Panc1 (cell line): ENCODE measurements at places on chromosomes 16 and 17. TPM values are rescaled to one million over a fixed set of nuclear protein-coding genes. Genes with fewer than 3 reads are reported as not detected.

KRT39 gene
- total RNA-seq, result not detected

PDK2 gene
- 46.0 TPM for total RNA-seq

- H3K36me3 ChIP-seq, result no peaks in the 10 kb centered on the region
- H3K4me3 ChIP-seq, result no peak overlapping the region
- peaks cover 3% of the 10 kb centered on the region; the same call in 1 of the 2 replicates for H3K4me1 ChIP-seq
- no peak for DNase-seq
Measured at GRCh38 chr17:77885678-77886386, 72.7 kb upstream of the TNRC6C start.

DNA sequence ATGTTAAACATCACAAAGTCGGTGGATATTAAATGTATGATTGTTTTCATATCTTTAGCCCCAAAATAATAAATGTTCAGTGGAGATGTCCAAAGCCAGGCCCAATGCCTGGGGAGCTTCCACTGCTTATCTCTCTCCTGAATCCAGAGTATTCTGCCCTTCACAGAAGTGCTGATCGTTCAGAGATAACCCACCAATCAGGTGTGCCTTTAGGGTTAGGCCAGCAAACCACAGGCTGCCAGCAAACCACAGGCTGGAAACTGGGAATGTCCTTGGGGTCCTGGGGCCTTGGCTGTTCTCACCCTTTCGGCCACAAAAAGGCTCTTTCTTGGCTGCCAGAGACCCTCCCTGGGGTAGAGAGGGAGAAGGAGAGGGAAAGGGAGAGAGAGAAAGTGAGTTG is 33.9 kb downstream of the NXN start:
- no peaks in the 10 kb centered on the region for H3K27me3 ChIP-seq
- no peak overlapping the region for H3K4me3 ChIP-seq
- no peak for DNase-seq

DNA sequence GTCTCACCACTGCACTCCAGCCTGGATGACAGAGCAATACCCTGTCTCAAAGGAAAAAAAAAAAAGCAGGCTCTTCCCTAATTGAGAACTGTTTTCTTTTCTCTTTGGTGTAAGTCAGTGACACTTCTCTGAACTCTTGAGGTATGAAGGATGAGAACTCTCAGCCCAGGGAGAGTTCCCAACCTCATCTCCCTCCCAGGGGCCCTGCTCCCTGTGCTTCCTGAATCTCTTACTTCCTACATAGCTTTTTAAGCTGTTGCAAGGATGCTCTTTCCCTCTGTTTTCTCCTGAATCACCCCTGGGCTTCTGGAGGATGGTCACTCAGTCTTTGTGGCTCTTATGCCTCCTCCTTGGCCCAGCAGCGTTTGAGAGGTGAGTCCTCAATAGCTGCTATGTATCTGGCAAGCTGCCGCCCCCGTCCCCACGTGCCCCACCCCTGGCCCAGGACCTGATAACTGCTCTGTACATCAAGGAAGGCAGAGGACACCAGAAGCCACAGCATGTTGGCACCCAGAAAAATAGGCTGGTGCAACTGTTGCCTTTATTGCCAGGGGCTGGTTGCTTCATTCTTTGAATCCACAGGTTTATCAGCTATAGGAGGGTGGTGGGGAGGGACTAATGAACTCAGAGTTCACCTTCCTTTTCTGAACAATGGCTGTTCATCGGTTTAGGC is 24.0 kb downstream of the IGF2BP1 start:
- no peak for DNase-seq
- H3K27ac ChIP-seq, result no peak overlapping the region
- H3K4me1 ChIP-seq, result peaks cover 24% of the 10 kb centered on the region
- no peaks in the 10 kb centered on the region for H3K36me3 ChIP-seq
- H3K4me3 ChIP-seq, result no peak overlapping the region

DNA sequence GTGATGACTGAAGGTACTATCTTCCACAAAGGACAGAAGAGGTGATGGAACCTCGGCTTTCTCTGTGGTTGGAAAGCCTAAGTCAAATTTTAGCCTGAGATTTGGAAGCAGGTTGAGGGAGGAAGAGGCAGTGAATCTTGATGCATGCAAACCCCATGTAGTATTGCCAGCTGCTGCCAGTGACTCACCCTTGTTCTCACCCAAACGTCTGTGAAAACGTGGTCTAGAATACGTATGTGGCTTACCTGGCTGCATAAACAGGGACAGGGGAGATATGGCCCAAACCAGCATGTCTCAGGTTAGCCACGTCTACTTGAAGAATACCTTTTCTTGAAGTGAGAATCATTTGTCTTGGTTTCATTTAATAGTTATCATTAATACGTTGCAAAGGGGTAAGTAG is 438.0 kb upstream of the MAF start:
- H3K4me1 ChIP-seq, result no peaks in the 10 kb centered on the region
- no peaks in the 10 kb centered on the region for H3K36me3 ChIP-seq
- H3K4me3 ChIP-seq, result no peak overlapping the region
- no peak overlapping the region for H3K27ac ChIP-seq

- H3K4me3 ChIP-seq, result peak overlapping the region; percentile 69
- no peak for DNase-seq
- no peaks in the 10 kb centered on the region; the same call in 1 of the 2 replicates for H3K36me3 ChIP-seq
- peak overlapping the region; percentile 73 for H3K27ac ChIP-seq
- no peaks in the 10 kb centered on the region for H3K27me3 ChIP-seq
Measured at GRCh38 chr17:731644-732066, 741 bp upstream of the TLCD3A start.

GRCh38 chr17:31568121-31568520 is 176.6 kb downstream of the RAB11FIP4 start:
- no peak for DNase-seq
- peaks cover 79% of the 10 kb centered on the region for H3K4me1 ChIP-seq
- H3K27ac ChIP-seq, result peak overlapping the region; percentile 55; the same call in 1 of the 2 replicates
- H3K36me3 ChIP-seq, result no peaks in the 10 kb centered on the region
- no peaks in the 10 kb centered on the region for H3K27me3 ChIP-seq

GRCh38 chr17:56909742-56910508 is 3.9 kb downstream of the TRIM25 start:
- peak overlapping the region; percentile 55 for H3K27ac ChIP-seq
- H3K4me3 ChIP-seq, result peak overlapping the region; percentile 8; the same call in 1 of the 2 replicates
- peaks cover 10% of the 10 kb centered on the region for H3K4me1 ChIP-seq
- DNase-seq, result no peak
- H3K27me3 ChIP-seq, result no peaks in the 10 kb centered on the region

- no peak within 1 kb of the TSS for H3K4me3 ChIP-seq
- no peak for DNase-seq
- no peak within 1 kb of the TSS for H3K27ac ChIP-seq
- H3K36me3 ChIP-seq, result no peaks in the 10 kb centered on the region
- peaks cover 2% of the 10 kb centered on the region; the same call in 1 of the 2 replicates for H3K4me1 ChIP-seq
Measured at GRCh38 chr16:29663016-29663806, at the start of gene SPN. SPN (plus strand) TSS chr16:29663247; CDS start chr16:29663729, 482 bp downstream.

GRCh38 chr17:9414471-9414870 is 161.1 kb downstream of the STX8 start:
- H3K27me3 ChIP-seq, result no peaks in the 10 kb centered on the region
- H3K4me1 ChIP-seq, result no peaks in the 10 kb centered on the region
- no peak overlapping the region for H3K27ac ChIP-seq
- H3K4me3 ChIP-seq, result no peak overlapping the region
- H3K36me3 ChIP-seq, result no peaks in the 10 kb centered on the region

- H3K36me3 ChIP-seq, result no peaks in the 10 kb centered on the region
- peaks cover 4% of the 10 kb centered on the region for H3K4me1 ChIP-seq
- H3K27ac ChIP-seq, result no peak overlapping the region
- no peak for DNase-seq
Measured at GRCh38 chr17:75531721-75532072, 6.2 kb downstream of the LLGL2 start.

DNA sequence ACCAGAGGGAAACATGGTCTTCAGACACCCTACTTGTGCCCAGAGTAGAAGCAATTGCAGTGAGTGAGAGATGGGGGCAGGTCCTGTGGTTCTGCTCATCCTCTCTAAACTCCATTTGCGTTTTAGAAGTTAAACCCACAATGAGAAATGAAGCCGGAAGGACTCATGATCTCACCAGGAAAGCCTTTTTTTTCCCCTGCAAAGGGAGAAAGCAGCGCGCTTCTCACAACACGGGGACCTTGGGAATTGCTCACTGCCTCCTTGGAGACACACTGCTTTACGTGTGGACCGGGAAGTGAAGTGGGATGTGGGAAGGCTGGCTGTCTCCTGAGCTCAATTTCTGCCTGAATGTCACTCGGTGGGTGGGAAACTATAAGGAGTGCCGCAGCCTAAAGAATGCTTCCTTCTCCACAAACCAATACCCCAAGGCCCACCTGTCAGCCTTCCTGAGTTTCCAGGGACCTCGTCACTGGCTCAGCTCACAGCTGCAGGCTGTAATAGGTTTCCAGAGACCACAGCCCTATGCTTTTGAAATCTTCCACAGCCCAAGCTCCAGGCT is 365.4 kb downstream of the XYLT1 start:
- H3K4me1 ChIP-seq, result no peaks in the 10 kb centered on the region
- H3K27me3 ChIP-seq, result peaks cover 16% of the 10 kb centered on the region
- no peak overlapping the region for H3K4me3 ChIP-seq
- DNase-seq, result no peak
- no peaks in the 10 kb centered on the region for H3K36me3 ChIP-seq
- no peak overlapping the region for H3K27ac ChIP-seq

- H3K27ac ChIP-seq, result no peak overlapping the region
- no peak for DNase-seq
- H3K4me1 ChIP-seq, result peaks cover 7% of the 10 kb centered on the region
- no peak overlapping the region for H3K4me3 ChIP-seq
Measured at GRCh38 chr17:75006653-75007052, 5.8 kb upstream of the MRPL58 start.

GRCh38 chr16:55605754-55606336 is 39.4 kb downstream of the CAPNS2 start:
- H3K27me3 ChIP-seq, result no peaks in the 10 kb centered on the region
- no peaks in the 10 kb centered on the region for H3K36me3 ChIP-seq
- H3K4me1 ChIP-seq, result no peaks in the 10 kb centered on the region
- no peak overlapping the region for H3K27ac ChIP-seq
